ENCODE measurements at places on chromosomes 4 and X.

GRCh38 chr4:91527056-91527455, 776.7 kb upstream of the GRID2 start:
- DNase-seq = no peak

GRCh38 chrX:9935436-9935835, 31.7 kb upstream of the CLDN34 start:
- DNase-seq = no peak

DNA sequence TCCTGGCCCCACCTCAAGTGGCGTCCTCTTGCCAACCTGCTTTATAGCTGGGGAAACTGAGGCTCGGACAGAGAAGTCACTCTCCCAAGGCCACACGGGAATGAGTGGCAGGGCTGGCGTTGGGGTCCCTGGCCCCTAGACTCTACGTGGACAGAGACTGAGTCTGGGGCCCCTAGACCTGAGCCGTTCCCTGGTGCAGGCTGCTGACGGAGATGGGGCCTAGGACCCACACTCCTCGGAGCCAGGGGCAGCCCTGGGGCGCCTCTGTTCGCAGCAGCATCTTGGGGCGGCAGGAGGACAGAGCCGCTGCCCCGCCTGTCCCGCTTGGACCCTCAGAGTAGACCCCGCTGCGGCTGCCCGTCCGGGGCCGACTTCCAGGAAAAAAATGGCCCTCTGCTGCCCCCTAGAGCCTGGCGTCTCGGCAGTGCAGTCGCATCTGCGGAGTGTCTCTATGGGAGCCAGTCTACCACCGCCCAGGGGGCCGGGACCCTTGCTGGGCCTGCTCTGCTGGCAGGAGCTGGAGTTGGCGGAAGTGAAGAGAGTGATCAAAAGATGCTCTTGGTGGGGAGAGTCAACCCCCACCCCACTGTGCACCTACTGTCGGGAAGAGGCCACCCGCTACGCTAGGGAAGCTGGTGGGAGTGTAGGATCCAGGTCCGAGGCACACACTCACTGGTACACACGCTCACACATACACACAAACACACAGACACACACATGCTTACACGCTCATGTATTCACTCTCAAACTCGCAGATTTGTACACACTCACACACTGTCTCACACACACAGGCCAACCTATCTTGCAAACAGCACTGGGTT, 220.1 kb downstream of the AFAP1 start:
- DNase-seq = peak; percentile 60

DNA sequence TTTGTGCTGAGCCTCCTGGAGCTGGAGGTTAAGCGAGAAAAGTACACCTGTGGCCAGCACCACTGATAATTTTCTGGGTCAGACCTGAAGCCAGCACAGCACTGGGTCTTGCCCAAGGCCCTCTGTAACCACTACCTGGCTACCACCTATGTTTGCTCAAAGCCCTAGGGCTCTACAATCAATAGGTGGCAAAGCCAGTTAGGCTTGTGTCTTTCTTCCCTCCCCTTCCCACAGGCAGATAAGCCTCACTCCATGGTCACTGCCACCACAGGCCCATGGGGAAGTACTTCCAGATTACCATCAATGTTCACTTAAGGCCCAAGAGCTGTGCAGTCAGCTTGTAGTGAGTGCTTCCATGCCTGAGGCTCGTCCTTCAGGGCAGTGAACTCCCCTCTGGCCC, 35.2 kb upstream of the ARMCX4 start:
- DNase-seq = no peak

DNA sequence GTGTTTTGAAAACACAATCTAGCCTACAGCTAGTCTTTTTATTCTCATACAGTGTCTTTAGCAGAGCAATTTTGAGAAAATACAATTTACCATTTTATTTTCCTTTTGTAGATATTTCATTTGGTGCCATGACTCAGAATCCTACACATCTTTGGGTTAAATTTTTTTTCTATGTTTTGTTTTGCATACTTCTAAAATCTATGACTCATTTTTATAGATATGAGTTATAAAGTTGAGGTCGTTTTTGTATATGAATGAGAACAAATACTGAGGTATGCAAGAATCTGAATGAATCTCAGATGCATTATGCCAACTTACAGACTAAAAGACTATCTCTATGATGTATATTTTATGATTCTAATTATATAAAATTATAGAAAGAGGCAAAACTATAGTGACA, 206.5 kb upstream of the ANXA10 start:
- no peak for DNase-seq

DNA sequence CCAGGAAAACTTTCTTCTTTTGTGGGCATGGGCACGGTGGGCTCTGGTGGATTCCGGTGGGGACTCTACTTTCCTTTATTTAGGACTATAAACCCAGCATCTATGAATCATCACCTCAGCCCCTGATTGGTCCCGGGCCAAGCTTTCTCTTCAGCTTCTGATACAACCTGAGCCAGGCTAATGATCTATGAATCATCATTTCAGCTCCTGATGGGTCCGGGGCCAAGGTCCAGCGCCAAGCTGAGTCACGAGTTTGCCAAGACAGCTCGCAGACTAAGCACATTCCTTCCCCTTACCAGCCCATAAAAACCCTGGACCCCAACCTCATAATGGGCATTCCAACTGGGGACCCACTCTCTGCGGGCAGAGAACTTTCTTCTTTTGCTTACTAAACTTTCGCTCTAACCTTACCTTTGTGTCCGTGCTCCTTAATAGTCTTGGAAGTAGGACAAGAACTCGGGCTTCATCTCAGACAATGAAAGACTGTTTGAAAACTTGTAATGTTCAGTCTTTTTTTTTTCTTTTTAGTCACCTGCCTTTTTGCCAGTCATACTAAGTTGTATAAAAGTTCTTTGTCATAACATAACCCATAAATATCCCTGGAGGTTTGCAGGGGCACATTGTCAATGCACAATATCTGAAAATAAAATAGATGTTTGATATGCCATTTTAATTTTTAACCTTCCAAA, 904.9 kb upstream of the EPHA5 start:
- DNase-seq = no peak

- no peak for DNase-seq
These were observed 404.5 kb downstream of the GBA3 start for GRCh38 chr4:23097251-23097650.

DNA sequence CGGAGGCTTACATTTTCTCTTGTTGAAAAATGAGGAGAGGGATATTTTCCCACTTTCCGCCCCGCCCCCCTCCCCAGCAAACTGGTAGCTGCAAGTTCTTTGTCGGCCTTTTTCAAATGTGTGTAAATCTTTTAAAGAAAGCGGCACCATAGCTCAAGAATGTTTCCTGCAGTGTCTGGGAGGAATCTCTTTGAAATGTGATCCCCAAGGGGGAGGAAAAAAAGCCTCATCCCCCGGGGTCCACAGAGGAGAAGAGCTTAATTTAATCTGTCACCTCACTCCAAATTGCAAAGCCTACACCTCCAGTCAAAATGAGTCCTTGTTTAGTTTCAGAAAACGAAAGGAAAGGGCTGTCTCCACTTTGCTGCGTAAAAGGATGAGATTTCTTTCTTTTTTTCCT, 34.8 kb downstream of the ASMT start:
- no peak for DNase-seq

DNA sequence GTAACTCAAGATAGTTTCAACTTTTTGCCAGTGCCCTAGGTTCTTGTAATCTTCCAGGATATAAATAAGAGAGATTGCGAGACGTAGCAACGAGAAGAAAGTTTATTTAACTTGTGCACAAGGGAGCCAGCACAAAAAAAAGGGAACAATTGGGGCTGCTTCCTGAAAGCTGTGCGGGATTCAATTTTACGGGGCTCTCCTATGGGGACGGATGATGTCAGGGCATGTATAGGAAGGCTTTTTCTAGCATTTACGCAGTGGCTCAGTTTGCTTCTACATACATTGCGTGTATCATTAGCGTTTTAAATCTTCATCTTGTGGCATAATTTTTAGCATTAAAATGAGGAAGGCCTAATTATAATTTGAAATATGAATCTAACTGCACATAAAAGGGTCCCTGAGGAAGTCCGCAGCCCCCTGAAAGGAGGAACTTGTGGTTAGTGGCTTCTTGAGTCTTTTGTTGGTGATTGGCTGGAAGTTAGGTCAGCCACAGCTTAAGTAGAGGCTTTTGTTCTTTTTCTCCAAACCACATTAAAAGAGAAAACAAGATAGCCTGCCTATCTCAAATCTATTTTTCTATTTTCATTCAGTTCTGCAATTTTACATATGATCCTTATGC, 668.2 kb upstream of the NDST4 start:
- no peak for DNase-seq

DNA sequence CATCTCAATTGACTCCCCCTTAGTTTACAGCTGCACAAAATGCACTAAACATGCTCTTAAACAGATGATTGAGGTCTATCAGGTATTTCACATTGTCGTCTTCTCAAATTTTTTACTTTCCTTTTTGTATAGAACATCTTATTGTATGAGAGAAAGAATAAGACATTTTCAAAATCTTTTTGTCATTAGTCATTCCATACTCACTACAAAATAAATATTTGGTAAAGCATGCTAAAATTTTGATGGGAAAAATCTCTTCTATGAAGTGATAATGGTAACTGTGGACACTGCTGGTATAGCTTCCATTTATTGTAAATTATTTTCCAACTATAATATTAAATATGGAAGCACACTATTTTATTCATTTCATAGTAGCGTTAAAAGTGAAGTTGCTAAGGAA, 185.6 kb upstream of the FSTL5 start:
- DNase-seq = no peak

GRCh38 chr4:1219566-1219950, 29.4 kb downstream of the CTBP1 start:
- DNase-seq = no peak

- no peak for DNase-seq
These were observed 3.7 kb downstream of the ADGRG4 start for GRCh38 chrX:136304493-136304892.

DNA sequence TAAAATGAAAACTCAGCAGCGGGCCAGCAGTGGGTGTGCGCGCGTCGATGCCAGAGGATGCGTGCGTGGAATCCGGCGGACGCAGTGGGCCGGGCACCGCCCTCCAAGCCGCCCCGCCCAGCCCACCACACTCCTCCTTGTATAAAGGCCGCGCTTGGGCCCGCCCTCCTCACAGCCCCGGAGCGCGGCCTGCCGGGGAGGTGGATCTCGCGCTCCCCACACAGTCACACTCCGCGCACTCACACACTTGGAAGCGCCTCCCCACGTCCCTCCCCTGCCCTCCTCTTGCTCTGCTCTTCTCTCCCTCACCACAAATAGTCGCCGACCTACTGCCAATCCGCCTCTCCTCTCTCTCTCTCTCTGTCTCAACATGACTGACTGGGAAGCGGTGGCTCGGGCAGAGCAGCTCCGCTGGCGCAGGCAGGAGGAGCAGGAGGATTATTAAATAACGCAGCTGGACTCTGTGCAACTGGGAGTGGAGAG, at the start of gene CCSER1:
TSS of gene CCSER1 (plus strand) at position 172 of the 483 bp plus-strand sequence.
- peak; percentile 8 for DNase-seq

GRCh38 chr4:136032391-136032790, 1499.9 kb downstream of the PCDH18 start:
- DNase-seq = no peak

- no peak for DNase-seq
These were observed 14.9 kb downstream of the MID1IP1 start for GRCh38 chrX:38816155-38816554.

- DNase-seq = no peak
These were observed 184.6 kb downstream of the UGT8 start for GRCh38 chr4:114783215-114783595.

GRCh38 chrX:85977218-85977617, 70.1 kb downstream of the CHM start:
- no peak for DNase-seq

- no peak for DNase-seq
These were observed 9.1 kb downstream of the ASMTL start for GRCh38 chrX:1443496-1444075.
